Stimulated activated CD4-positive, alpha-beta T cell treated with anti-CD3 and anti-CD28 coated beads, Interleukin-15, amount 100 ng/mL, for 24 hours (primary cell): ENCODE measurements at places on chromosomes 5 and 9.

GRCh38 chr9:107375651-107376369 is 92.7 kb downstream of the RAD23B start:
- DNase-seq = no peak

DNA sequence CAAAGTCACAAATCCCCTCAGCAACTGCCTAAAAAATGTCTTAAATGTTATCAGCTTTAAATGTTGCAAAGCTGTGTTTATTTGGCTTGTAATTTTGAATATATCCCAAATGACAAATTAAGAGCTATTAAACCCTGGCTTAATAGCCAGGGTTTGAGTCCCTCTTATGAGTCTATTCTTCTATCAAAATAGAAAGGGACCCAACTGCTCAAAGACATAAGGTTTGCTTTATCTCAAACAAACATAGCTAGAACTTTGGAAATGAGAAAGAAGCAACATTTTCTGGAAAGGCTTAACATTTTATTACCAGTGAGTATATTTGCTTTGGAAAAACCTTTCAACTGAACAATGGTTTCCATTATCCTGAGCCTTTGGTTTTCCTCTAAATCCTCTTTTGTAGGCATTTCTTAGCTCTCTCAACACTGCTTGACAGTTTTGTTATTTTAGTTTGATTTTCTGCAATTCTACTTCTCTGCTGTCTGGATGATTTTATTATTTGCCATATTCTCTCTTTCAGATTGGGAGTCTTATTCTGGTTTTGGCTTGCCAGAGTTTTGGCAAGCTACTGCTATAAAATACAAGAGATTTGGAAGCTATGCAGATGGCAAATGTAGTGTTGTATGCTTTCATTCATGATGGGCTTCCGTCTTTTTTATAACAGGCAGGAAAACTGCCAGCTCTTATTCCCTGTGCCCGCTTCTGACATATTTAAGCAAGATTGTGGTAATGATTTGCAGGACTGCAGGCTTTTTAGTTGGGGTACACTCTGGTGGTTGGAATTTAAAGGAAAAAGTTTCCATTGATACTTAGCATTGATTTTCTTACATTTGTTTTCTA is 734.9 kb downstream of the DTWD2 start:
- no peak for DNase-seq

- no peak for DNase-seq
Observed at GRCh38 chr5:167753725-167754490, 537.5 kb upstream of the WWC1 start.

DNA sequence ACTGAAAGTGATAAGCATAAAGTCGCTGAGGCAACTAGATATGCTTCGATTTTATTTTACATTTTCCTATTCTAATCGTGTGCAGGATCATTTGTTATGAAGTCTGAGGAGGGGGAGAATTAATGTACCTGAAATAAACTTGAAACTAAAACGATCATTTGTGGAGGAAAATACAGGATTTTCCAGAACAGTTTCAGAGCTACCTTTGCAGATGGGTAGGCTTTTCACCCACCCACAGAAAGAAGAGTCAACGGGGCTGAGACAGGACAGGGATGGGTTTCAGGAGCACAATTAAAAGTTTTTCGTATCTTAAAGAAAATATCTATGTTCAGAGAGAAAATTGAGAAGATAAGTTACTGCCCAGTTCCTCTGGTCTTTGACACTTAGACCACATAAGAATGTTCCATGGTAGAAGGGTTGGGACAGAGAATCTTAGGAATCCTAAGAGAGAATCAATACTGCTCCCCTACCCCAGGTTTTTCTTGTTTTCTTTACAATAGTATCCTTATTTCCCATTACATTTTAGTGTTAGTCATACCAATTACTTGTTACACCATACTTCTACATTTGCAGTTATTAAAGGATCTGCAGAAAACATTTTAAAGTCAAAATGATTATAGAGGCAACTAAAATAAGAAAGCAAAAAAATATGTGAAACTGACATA is 211.4 kb downstream of the DEPDC1B start:
- DNase-seq = no peak

GRCh38 chr5:169511708-169512107 is 71.9 kb upstream of the SPDL1 start:
- no peak for DNase-seq

GRCh38 chr5:62685221-62685620 is 106.6 kb downstream of the LRRC70 start:
- no peak for DNase-seq

- DNase-seq = no peak
Observed at GRCh38 chr5:92694067-92694466, 887.0 kb downstream of the NR2F1-AS1 start.

DNA sequence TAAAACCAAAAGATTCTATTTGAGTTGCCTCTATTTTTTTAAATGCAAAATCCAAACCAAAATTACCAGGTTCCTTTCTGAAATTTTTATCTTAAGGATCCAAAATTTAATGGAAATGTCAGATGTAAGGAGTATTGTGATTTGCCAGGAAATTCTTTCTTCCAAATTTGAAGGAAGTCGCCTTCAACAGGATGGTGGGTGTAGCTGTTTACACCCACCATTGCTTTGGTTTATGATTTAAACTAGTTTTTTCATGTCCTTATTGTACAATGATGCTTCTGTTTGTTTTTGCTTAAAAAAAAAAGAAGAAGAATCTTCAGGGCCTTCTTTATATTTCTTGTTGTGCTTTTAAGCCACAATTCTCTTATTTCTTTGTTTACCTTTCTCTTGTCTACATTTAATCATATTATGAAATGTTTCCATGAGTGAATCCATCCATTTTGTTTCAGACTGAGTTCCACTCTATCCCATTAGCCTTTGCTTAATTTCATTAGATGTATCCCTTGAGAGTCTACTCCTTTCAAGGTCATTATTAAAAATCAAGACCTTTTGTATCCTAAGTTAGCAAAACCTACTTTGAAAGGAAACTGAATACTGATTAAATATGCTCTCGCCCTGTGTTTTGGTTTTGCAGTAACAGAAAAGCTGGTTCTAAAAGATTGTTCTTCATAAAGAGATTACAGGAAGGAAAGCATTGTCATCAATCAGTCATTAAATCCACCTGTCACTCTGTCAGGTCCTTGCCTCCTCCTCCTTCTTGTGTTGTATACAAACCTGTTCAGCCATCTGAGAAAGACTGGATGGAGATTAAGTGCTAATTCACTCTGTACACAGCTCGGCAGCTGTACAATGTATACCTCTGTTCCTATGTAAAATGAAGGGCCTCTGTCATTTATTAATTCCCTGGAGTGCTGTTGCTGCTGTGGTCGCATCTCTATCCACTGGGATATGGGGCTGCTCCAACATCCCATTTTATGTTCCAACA is 45.5 kb upstream of the SLC2A8 start:
- no peak for DNase-seq

DNA sequence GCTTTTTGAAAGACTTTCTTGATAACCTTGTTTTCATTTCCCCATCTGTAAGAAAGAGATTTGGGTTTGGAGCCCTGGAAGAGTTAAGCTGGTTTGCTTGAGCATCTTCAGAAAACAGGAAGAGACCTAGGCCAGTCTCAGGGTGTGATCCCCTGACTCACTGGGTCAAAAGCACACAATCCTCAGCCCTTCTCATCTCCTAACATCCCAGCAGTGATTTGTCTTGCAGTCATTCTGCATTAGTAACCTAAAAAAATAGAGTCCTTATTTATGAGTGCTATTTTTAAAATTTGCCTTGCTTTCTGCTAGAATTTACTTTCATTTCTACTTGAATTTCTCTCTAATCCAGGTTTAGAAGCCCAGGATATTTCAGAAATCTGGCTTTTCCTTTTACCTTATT is 16.4 kb upstream of the ARSB start:
- no peak for DNase-seq

GRCh38 chr9:22169727-22170503 is 160.8 kb upstream of the CDKN2B start:
- DNase-seq = no peak

GRCh38 chr5:80246001-80246758 is 9.7 kb downstream of the SERINC5 start:
- no peak for DNase-seq

- no peak for DNase-seq
Observed at GRCh38 chr5:32390819-32391591, 53.5 kb downstream of the ZFR start.

DNA sequence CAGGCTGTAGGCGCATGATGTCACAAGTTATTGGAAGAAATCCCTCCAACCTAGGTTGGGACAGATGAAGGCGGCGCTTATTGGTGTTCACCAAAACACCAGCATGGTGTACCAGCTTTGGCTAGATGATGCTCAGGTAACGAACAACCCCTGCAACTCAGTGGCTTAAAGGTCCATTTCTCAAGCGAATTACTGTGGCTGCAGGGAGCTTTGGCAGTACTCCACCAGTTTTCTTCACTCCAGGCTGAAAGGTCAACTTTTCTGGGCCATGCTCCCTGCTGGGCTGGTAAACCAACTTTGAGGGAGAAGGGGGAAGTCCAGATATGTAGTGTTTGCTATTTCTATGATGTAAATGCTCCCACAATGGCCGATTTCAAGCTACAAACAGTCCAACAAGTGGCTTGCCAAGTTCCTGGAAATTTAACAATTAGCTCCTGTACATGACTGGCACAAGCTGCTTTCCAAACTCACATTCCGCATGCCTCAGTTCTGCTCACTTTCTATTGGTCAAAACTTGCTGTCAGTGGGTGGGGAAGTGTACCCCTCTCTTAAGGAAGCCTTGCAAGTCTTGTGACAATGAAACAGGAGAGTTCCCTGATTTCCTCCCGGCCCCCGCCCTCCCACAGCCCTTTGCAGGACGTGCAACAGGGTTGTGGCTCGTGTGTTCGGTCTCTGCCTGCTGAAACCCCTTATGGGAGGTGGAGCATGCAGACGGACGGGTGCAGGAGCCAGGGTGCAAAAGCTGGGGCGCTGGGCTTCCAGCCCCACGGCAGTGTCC is 588 bp upstream of the ZBED3 start:
- no peak for DNase-seq

DNA sequence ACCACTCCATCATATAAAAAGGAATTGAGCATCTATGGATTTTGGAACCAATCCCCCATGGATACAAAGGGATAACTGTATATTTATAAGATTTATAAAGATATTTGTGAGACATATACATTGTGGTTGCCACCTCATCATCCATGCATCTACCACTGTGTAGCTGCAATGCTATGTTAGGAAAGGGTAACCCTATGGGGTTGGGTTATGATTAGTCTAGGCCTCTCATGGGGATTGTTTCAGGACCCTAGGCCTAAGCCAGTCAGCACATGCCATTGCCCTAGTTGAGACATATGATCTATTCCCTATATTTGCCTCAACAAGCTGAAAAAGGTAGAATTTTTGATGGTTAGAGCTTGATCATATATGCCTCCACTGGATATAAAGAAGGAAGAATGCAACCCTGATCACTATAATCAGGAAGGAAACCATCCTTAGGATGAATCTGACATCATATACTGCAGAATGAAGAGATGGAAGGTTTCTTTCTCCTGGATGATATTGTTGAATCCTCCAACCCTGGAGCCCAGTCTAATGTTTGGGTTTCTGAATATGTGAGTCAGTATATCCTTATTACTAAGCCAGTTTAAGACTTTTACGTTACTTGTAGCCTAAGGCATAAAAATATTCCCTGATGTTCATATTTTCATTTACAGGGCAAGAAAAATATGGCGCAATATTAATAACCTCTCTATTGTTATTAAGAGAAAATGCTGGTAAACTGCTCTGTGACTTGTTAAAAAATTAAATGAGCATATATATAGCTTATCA is 94.2 kb downstream of the ADAMTS19 start:
- no peak for DNase-seq

DNA sequence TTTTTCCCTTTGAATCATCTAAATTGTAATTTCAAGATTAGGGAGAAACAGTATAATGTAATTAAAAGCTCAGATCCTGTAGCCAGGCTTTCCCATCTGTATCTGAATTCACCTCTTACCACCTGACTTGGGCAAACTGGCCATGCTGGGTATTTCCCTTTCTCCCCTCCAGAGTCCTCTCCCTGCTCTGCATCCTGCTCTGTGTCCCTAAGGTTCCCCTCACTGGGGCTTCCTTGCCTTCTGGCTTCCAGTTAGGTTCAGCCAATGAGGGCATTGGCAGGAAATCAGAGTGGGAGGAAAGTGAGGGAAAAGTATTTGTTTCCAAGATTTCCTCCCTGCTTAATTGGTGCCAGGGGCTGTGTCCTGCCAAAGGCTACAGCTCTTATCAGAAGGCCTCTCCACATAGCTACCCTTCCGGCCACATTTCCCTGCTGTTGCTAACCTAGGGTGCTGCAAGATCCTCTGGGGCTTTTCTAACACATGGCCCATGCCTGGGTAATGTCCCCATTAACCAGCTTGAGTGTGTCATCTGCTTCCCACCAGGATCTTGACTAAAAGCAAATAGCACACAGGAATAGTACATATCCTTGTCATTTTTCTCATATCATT is 51.0 kb upstream of the MPDZ start:
- DNase-seq = no peak

DNA sequence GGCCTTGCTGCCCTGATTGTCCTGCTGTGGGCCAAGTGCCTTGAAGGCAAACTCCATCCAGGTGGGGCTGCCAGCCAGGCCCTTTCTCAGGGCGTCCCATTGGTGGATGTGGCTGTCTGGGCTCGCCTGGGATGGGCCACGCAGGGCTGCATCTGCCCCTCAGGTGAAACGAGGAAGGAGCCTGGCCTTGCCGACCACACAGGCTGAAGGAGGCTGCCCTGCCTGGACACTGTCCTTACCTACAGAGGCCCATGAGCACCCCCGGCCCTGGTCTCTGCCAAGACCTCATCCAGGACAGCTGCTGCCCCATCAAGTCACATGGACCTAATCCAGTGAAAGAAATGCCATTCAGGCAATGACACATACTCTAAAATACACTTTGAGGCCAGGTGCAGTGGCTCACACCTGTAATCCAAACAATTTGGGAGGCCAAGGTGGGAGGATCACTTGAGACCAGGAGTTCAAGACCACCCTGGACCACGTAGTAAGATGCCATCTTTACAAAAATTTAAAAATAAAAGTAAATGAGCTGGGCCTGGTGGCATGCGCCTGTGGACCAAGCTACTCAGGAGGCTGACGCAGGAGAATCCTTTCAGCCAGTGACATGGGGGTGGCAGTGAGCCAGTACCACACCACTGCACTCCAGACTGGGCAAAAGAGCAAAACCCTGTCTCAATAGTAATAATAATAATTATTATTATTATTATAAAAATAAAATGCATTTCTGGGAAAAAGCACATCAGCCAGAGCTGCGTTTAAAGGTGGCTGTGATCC is 33.9 kb downstream of the PNPLA7 start:
- no peak for DNase-seq

GRCh38 chr5:64603676-64604075 is 86.6 kb upstream of the SHISAL2B start:
- DNase-seq = no peak
